Fibroblast of lung (primary cell): ENCODE measurements at places on chromosomes 7 and 10. TPM values are rescaled to one million over a fixed set of nuclear protein-coding genes. Genes with fewer than 3 reads are reported as not detected.

Gene PARG
- 34.7 and 37.8 TPM in 2 replicates for total RNA-seq

Gene PTF1A
- total RNA-seq, result not detected in 2 replicates

Gene MYL10
- not detected in 2 replicates for total RNA-seq

Gene GPR15LG
- not detected in 2 replicates for total RNA-seq

Gene DLX5
- total RNA-seq, result 0.17 TPM in 1 of 2 replicates, not detected in the other

Gene OR6V1
- total RNA-seq, result not detected in 2 replicates

Gene DKK1
- 54.4 and 80.6 TPM in 2 replicates for total RNA-seq

Gene DRGX
- not detected in 2 replicates for total RNA-seq

Gene MYH16
- not detected in 2 replicates for total RNA-seq

Gene CALML5
- not detected in 2 replicates for total RNA-seq

Gene BTBD16
- total RNA-seq, result not detected in 2 replicates

Gene RAPGEF5
- total RNA-seq, result 0.77 and 1.5 TPM in 2 replicates

Gene CYP2E1
- total RNA-seq, result 0.26 and 0.50 TPM in 2 replicates

Gene TBXAS1
- total RNA-seq, result 1.3 and 2.1 TPM in 2 replicates

Gene GRID1
- total RNA-seq, result 0.33 and 0.51 TPM in 2 replicates

Gene NKX1-2
- not detected in 2 replicates for total RNA-seq

Gene CASP7
- 23.1 and 28.9 TPM in 2 replicates for total RNA-seq

Gene IFIT1B
- total RNA-seq, result under 0.01 TPM in 1 of 2 replicates, not detected in the other

Gene CFAP70
- 1.0 and 1.3 TPM in 2 replicates for total RNA-seq

Gene TRPV5
- not detected in 2 replicates for total RNA-seq

Gene RPEL1
- 0.17 and 0.26 TPM in 2 replicates for total RNA-seq

Gene JCAD
- total RNA-seq, result 25.9 and 27.1 TPM in 2 replicates

Gene SH2B2
- 2.0 and 2.3 TPM in 2 replicates for total RNA-seq

Gene GPR146
- 3.1 and 3.3 TPM in 2 replicates for total RNA-seq

Gene IL6
- total RNA-seq, result 22.1 and 33.7 TPM in 2 replicates

Gene HGF
- total RNA-seq, result 108 and 243 TPM in 2 replicates

Gene OPN1SW
- not detected in 2 replicates for total RNA-seq

Gene TWIST1
- total RNA-seq, result 23.9 and 31.2 TPM in 2 replicates

Gene H2BK1
- not detected in 2 replicates for total RNA-seq

Gene EEPD1
- 8.4 and 9.2 TPM in 2 replicates for total RNA-seq
